ENCODE measurements at places on chromosomes 4 and X.

- DNase-seq = no peak
Observed at GRCh38 chrX:924017-924416, 288.4 kb downstream of the CRLF2 start.

DNA sequence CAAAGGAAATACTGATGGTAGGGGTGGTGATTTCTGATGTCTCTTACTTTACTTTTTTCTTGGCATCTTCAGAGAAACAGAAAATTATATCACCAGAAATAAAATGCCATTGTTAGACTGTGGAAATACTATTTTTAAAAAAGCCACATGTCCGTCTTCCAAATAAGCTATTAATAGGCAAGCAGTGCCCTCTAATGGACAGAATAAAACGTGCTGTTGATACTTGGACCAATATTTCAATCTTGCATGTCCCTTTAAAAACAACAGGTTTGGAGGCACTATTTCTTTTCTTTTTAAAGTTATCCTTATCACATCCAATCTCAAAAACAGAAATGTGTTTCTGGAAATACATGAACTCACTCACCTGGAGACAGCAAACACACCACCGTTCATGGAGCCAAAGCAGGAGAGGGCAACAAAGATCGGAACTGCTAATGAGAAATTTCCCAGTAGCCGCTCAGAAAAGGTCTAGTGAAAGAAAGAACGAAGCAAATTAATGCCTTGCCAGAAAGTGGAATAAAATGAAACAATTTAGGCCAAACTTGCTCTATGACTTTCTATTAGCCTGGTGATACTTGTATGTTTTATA is 59.2 kb downstream of the SLC7A11 start:
- no peak for DNase-seq

GRCh38 chrX:131782646-131783045 is 238.8 kb downstream of the OR13H1 start:
- no peak for DNase-seq

DNA sequence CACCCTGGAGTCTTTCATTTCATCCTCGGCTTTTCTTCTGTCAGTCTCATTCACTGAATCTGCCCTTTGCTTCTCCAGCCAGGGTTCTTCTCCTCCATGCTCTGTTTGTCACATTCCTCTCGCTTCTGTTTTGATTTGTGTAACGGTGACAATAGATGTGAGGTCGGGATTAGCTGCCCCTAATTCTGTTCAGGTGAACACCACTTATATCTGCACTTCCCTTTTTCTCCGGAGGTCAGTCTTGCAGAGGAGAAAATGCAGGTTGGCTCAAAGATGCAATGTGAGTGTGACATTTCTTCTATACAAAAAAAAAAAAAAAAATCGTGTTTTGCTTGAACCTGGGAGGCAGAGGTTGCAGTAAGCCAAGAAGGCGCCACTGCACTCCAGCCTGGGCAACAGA is 262.9 kb downstream of the ASMT start:
- DNase-seq = no peak

- DNase-seq = no peak
Observed at GRCh38 chrX:39039890-39040289, 238.6 kb downstream of the MID1IP1 start.

- DNase-seq = no peak
Observed at GRCh38 chr4:42167709-42168108, 15.3 kb upstream of the BEND4 start.

DNA sequence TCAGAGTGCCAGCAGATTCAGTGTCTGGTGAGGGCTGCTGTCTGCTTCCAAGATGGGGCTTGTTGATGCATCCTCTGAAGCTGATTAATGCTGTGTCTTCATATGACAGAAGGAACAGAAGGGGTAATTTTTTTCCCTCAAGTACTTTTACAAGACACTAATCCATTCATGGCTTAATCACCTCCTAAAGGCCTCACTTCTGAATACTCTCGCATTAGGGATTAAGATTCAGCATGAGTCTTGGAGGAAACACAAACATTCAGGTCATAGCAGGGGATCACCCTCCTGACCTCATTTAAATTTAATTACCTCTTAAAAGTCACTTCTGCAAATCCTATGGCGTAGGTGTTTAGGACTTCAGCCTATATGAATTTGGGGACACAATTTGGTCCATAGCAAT is 1145.5 kb upstream of the PCDH10 start:
- no peak for DNase-seq
